ENCODE measurements at places on chromosomes 4 and X.

DNA sequence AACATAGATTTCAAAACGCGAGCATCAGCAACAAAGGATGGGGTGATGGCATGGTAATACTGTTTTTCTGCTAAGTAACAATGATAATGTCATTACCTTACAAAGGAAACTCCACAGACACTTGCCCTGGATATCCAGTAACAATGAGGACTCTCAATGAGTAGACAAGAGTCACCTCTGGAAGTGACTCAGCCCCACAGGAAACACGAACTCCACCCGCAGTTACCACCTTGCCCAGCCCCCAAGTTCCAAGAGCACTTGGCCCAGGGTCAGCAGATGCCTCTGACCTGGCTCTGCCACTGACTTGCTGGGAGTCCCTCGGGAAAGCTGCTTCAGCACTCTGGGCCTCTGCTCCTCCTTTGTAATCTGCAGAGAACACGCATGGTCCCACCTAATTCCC is 110.3 kb upstream of the MAP3K15 start:
- no peak for DNase-seq

- no peak for DNase-seq
These were observed 14.7 kb upstream of the DCHS2 start for GRCh38 chr4:154506253-154506652.

DNA sequence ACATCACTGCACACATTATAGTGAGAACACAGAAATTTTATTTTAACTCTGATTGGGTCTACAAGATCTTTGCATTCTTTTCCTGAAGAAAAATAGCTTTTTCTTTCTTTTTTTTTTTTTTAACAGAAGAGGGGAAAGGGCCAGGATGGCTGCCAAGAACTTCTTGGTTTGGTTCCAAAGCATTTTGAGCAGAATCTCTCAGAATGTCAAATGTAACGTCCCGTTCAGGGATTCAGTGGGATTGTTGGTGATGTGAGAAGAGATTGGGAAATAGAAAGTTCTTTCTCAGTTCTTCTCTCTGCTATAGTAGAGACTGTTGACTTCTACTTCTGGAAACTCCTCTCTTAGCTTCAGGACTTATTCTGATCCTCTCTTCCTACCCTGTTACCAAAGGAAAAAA is 70.9 kb upstream of the CBR4 start:
- no peak for DNase-seq

GRCh38 chrX:39605183-39605582 is 492.6 kb downstream of the BCOR start:
- no peak for DNase-seq

DNA sequence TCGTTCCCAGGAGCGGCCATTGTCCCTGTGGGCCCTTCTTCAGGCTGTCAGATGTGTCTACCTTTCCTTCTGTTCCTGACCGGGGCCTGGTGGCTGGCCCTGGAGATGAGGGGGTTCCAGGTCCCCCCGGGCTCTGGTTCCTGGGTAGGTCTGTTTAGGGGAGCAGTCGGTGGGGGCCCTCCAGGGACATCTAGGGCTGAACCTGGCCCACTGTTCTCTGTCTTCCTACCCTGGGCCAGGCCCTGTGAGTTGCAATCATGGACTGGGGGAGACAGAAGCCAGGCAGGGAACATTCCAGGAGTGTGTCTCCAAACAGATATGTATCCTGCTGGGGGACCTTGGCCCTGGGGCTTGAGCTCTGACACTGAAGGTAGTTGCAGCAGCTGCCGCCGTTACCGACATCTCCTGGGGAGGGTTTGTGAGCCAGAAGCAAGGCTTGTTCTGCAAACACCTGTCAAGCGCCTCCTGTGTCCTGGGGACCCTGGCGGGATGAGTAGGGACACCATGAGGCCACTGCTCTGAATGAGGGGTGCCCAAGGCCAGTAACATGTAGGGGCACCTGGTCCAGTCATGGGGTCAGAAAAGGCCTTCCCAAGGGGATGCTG is 49.5 kb upstream of the ADRA2C start:
- DNase-seq = no peak

DNA sequence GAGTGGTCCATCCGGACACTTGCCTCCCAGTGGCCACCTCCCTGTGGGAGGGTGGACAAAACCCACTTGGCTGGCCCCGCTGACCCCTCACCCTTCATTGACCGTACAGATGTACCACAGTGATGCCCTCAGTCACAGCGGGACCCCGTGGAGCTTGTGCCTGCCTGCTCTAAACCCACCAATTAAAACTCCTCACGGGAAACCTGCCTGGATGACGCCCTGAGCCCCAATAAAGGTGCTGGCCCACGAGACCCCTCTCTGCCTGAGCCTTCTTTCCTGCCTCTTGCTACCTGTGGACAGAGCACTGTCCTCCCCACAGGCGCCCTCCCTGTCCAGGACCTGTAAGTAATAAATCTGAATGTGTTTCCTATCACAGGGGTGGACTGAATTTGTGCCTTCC is 32.9 kb downstream of the RNF212 start:
- no peak for DNase-seq

- DNase-seq = no peak
These were observed 3.1 kb downstream of the NKX1-1 start for GRCh38 chr4:1403177-1403583.

GRCh38 chrX:114272096-114272686 is 311.7 kb upstream of the HTR2C start:
- no peak for DNase-seq

- no peak for DNase-seq
These were observed 205.3 kb upstream of the ANXA3 start for GRCh38 chr4:78346222-78346621.

DNA sequence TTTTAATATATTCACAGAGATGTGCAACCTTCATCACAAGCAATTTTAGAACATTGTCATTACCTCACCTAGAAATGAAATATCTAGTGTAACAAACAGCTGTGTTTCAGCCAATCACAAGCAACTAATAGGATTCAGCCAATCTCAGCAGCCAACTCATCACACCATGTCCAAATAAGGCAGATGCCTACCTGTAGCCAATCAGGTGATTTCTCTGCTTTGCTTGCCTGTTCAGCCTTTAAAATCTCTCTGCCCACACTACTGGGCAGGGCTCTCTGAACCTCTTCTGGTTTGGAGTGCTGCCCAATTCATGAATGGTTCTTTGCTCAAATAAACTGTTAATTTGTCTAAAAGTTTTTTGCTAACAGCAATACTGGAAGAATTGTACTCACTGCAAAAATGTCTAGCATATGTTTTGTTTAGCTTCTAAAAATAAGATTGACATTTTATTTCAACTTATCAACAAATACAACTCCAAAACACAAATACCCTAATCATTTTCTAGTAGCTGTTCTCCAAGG is 52.4 kb upstream of the IGFBP7 start:
- no peak for DNase-seq

DNA sequence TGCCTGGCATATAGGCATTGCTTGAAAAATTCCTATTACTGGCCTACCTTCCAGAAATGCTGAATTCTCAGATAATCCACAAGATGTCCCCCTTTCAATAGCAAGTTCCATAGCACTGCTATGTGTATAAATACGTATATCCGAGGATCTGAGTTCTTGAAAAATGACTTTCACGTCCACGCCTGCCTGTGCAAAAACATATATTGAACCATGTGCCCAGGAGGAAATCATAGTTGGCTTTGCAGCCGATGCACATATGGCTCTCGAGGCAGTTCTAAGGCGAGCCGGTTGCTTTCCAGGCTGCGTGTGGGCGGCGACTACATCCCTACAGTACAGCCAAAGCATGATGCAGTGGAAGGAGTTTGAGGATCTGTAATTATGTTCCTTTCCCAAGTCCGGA is 55.4 kb upstream of the ESX1 start:
- no peak for DNase-seq

- DNase-seq = no peak
These were observed 67.4 kb upstream of the PCDH18 start for GRCh38 chr4:137599734-137600133.

DNA sequence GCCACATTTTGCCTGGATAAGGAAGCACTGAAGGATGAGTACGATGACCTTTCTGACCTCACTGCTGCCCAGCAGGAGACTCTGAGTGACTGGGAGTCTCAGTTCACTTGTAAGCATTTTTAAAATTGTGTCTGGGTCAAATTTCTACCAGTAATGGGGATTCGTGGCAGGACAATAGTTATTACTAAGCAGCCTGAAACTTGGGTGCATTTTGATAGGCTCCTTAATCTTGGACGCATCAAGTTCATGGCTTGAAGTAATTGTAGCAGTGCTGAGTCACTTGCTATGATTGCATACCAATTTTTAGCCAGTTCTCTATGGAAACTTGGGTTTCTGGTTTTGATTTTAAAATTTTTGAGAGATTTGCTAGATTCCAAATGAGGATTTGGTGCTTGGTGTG is 4.3 kb downstream of the PGRMC1 start:
- peak; percentile 53 for DNase-seq

GRCh38 chr4:82638479-82638878 is 76.7 kb upstream of the TMEM150C start:
- DNase-seq = no peak

DNA sequence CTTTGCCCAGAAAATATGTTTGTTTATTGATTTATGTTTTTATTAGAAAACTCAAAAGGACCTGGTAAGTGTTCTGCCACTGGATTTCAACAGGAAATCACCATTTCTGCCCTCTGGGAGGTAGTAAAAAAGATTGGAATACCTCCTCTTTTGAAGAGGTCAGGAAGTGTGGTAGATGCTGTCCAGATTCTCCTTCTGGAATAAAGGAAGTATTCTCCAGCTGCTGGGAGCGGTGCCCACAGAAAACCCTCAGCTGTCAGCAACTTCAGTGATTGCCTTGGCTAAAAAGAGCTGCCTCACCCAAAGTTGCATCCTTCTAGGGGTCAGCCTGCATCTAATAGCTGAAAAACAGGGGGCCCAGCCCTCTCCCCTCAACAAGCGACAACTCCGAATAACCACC is 13.8 kb upstream of the ZNF674 start:
- DNase-seq = no peak

DNA sequence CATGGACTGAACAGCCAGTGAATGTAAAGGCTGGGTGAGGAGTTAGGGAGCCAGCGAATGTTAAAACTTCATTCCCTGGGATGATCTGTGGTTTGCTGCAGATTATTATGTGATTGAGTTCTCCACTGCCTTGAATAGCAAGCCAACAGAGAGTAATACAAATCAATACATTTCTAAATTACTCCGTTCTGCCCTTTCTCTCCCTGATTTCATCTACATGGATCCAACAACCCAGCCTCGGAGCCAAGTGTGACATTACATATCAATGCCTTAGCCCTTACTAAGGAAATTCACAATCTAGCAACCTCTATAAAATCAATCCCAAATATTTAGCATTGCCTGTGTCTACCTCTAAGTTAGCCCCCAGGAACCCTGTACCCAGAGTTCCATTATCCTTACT is 11.0 kb downstream of the HSD17B13 start:
- no peak for DNase-seq

DNA sequence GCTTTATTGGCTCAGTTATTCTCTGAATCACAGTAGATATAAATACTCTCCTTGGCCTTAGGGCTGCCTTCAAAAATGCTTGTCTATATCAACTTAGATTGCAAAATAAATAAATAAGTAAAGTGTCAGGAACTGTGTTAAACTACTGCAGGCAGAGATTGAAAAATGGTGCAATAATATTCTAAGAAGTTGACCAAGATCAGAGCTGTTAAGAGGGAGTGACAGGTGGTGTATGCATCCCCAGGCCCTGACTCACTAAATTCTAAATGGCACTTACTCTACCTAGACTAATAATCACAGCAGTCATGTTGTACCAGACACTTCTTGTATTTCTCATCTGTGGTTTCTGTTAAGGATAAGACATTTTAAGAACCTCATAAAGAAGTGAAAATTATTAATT is 235.1 kb upstream of the SPOCK3 start:
- DNase-seq = no peak

- DNase-seq = no peak
These were observed 17.7 kb downstream of the MND1 start for GRCh38 chr4:153362184-153362583.

- DNase-seq = no peak
These were observed at the start of gene TASL for GRCh38 chrX:30577362-30577991. Gene TASL, minus strand, starts transcription at chrX:30577766. Its CDS starts 17,411 bp downstream, at chrX:30560355.

GRCh38 chrX:123740536-123740935 is 7.7 kb upstream of the THOC2 start:
- no peak for DNase-seq

GRCh38 chr4:56468097-56468422 is 643 bp downstream of the SRP72 start:
- DNase-seq = no peak

DNA sequence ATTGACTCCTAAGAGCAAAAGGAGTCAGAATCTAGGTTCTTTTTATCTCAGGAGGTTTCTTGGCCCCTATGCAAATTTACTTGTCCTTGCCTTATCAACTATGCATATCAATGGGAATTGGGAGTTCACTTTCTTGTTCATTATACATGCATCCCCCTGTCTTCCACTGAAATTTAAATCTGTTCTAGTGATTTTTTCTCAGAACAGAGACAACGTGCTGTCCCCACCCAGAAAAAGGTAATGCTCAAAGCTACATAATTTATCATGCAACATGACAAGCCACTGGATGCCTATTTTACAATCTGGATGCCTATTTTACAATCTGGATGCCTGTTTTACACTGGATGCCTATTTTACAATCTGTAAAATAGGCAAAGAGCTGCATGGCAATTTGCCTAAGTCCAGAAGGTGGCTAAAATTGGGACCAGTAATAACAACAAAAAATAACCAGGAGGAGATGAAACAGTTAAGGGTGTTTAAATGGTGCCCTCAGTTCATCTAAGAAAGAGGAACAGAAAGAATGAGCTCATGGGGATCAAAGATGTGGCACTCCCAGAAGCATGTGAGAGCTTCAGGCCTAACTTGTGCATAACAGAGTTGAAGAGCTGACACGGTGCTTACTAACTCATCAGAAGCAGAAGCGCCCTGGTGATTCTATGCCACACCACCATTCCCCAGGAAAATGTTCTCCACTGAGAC is 537.8 kb upstream of the BOD1L1 start:
- DNase-seq = no peak

- DNase-seq = no peak
These were observed 68.1 kb downstream of the DRD5 start for GRCh38 chr4:9849538-9849920.

DNA sequence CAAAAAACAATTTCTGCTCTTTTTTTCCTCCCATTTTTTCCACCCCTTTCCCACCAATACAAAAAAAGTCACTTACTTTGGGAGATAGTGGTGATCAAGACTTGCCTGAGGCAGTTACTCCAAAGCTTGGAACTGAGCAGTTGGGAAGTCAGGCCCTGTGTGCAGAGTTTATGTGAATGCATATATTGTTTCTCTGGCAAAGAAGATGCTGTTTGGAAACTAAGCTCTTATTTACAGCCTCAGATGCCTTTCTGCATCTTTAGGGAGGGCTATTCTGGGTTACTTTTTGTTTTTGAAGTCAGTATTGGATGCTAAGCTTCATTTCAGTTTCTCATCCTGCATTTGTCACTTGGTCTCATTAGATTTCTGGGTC is 136.3 kb downstream of the ZNF330 start:
- DNase-seq = no peak

DNA sequence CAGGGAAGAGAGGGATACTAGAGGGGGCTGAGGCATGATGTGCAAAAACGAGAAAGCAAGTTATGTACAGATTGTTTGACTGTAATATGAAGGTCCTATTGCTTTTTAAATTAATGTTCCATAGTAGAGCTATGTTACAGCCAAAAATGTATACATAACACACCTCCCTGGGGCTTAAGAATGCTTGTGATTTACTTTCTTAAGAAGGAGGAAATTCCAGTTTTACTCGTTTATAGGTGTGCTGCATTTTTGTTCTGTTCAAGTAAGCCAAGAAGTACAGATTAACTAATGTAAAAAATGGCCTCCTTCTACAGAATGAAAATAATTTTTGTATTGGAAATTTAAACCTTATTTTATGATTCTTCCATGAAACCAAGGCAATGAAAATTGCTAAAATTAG is 614.4 kb upstream of the NR3C2 start:
- DNase-seq = no peak

GRCh38 chrX:110402091-110402849 is 43.6 kb downstream of the RTL9 start:
- DNase-seq = no peak

All from HFF-Myc (cell line).